ENCODE measurements at places on chromosomes 2 and 18.

DNA sequence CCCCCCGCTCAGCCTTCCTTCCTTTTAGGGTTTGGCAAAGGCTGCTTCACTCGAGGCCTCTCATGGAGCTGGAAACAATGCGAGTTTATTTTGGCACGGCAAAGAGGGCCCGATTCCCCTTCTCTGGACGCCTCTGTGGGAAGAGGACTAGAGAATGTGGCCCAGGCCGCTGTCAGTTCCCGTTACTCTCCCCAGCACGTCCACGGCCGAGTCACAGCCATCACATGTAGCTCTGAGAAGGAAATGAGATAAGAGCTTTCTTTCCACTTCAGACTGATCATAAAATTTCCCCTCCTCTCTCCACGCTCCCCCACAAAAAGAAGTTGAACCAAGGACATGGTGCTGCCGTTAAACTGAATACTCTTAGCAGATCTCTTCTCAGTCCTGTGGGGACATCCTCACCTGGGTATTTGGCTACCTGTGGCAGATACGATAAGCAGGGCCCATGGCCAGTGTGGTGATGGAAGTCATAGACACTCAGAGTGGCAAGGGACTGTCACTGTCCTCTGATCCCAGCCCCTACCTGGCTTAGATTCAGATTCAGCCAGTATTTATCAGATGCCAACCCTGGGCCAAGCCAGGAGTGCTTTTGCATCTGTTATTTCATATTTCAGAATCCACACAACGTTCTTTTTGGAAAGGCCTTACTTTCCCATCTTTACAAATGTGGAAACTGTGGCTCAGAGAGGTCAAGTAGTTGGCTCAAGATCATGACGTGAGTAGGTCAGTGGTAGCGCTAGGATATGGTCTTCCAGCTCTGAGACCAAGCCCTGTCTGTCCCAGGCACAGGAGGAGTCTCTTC is 101.2 kb downstream of the MCFD2 start:
- DNase-seq: no peak

GRCh38 chr2:235066895-235067294 is 115.1 kb downstream of the SH3BP4 start:
- no peak for DNase-seq

DNA sequence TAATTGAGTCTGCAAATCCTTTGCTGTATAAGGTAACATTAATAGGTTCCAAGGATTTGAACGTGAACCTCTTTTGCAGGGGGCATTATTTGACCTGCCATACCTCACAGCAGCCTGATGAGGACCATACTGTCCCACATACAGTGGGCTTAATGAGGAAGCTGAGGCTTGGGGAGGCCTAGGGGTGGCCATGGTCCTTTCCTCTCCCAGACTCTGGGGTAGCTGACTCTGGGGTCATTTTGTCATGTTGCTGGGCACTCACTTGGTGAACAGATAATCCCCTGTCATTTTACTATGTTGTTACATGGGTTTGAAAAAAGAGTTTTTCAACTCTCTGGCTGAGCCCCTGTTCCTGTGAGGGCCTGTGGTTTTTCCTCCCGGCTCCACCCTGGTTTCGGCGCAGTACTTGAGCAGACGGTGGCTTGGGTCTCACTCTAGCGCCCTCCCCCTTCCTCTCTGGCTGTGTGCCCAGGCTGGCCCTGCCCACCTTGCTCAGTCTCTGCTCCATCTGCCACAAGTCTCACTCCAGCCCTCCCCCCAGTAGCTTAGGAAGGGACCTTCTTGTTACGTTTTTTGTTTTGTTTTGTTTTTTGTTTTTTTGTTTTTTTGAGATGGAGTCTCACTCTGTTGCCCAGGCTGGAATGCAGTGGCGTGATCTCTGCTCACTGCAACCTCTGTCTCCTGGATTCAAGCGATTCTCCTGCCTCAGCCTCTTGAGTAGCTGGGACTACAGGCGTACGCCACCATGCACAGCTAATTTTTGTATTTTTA is 21.0 kb downstream of the INPP4A start:
- no peak for DNase-seq

GRCh38 chr2:197164141-197164754 is 146.3 kb downstream of the ANKRD44 start:
- no peak for DNase-seq

DNA sequence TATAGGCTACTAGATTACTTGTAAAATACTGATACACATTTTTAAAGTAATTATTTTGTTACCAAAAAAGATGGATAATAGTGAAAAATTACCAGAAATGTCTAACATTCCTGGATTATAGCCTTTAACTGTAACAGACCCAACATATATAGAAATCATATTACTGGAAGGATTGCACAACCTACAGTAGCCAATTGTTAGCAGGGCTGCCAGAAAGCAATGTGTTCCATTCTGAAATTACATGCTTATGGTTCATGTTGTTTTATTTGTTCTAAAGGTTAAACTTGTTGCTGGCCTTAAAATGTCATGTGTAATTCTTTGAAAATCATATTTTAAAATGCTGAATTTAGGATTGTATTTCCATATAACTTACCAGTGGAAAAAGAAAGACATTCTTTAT is 793.6 kb upstream of the ACVR2A start:
- no peak for DNase-seq

DNA sequence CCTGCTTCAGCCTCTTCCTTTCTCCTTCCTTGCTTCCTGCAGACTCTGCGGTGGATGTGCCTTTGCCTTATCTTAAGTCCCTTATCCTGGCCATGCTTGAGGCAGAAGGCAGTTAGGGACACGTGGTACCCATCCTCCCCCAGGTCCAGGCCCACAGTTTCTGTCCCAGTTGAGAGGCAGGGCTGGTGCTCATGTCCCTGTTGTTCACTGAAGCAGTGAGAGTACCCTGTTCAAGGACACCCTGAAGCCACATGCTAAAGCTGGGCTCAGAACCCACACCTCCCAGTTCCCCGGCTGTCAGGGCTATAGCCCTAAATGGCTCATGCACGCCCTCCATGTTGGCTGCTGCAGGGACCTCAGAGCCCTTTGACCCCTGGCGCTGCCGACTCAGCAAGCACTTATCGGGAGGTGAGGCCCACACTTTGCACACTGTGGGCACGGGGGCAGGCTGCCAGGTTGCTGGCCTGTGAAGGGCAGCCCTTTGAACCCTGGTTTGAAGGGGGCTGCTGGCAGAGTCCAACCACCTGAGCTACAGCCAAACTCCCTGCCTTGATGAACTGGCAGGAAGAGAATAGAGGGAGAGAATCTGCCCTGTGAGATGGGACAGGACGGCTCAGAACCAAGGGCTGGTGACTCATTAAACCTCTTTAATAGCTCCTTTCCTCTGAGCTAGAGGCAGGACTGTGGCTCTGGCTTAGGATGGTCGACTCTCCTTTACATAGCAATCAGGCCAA is 6.3 kb downstream of the KHK start:
- no peak for DNase-seq

GRCh38 chr2:171706152-171706803 is 19.0 kb downstream of the DYNC1I2 start:
- no peak for DNase-seq

DNA sequence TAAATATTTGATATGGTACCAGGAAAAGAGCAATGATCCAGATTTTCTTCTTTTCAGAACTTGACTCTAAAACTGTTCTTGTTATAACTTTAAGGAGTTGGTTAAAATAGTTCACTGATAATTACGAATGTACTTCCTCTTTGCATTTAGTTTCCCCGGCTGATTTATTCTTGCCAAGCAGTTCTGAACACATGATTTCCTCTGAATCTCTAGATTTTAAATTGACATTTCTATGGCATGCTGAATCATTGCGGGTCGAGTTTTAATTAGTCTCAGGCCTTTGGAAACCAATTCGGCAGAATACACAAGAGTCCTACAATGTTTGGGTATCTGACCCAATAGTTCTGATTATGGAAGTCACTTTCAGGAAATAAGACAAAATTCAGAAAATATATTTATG is 37.3 kb upstream of the DNAH7 start:
- DNase-seq: no peak

GRCh38 chr2:205568620-205569019 is 113.7 kb upstream of the NRP2 start:
- no peak for DNase-seq

DNA sequence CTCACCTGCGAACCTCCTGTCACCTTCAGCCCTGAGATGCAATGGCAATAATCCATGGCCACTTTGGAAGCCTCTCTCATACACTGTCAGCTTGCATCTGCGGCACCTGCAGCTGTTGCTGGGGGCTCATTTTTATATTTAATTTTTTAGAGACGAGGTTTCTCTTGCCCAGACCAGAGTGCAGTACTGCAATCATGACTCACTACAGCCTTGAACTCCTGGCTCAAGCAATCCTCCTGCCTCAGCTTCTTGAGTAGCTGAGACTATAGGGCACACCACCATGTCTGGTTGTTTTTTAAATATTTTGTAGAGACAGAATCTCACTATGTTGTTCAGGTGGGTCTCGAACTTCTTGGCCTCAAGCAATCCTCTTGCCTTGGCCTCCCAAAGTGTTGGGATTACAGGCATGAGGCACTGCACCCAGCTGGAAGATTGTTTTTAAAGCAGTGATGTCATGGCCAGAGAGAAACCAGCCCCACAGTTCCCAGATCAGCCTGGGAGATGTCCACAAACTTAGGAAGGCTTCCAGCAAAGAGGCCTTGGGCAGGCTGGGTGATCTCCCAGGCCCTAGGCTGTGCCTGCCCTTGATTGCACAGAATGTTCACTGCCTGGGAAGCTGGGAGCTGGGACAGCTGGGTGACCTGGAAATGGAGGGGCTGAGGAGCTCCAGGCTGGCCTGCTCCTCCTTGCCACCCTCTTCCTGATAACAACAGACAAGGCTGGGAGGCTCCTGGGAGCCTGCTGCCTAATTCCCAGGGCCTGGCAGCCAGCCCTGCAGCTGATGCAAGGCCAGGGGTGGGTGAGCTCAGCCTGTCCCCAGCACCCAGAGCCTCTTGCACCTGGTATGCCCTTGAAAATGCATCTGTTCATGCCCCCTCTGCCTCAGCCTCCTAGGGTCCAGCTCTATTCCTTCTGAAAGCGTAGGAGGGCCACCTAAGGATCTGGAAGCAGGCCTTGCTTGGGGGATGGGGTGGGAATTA is 27.1 kb downstream of the SH2D6 start:
- no peak for DNase-seq

GRCh38 chr2:39942950-39943349 is 163.9 kb upstream of the THUMPD2 start:
- no peak for DNase-seq

DNA sequence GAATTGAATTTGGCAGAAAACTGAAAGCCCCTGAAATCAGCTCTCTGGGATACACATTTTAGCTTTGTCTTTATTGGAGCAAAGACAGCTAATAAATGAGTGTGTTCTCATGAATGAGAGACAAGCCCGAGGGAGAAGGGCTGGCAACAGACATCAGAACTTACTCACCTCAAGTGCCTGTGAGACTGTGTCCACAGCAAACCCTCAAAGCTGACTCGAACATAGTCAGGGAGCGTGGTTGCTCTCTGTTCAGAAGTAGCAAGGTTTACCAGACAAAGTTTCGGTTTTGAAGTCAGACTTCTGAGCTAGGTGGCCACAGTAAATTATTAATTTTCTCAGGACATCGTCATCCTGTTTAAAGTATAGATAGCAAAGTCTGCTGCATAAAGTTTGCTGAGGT is 207.9 kb downstream of the CMPK2 start:
- no peak for DNase-seq

DNA sequence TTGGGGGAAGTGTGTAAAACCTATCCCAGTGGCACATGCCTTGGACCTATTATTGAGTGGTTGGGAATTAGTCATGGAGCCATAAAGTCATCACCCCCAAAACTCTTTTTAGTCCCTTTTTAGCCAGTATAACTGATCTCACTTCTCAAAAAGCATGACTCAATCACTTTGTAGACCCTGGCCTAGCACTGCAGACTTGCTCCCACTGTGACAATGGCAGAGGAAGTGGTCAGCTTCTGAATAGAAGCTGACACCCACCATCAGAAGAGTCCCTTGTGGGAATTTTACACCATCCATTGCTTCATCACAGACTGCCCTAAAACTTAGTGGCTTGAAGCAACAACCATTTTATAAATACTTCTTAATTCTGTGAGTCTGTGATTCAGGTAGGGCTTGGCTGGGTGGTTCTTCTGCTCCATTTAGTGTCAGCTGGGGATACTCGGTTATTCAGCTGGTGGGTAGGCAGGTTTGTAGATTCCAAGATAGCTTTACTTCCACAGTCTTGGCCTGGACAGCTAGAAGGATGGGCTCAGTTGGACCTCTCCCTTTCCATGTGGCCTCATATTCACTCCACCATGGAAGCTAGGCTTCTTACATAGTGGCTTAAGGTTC is 10.8 kb upstream of the ITGA6 start:
- DNase-seq: no peak

GRCh38 chr2:39743269-39743776 is 35.7 kb downstream of the THUMPD2 start:
- DNase-seq: no peak

- no peak for DNase-seq
These were observed 65.6 kb upstream of the NOSTRIN start for GRCh38 chr2:168736649-168737445.
